ENCODE measurements at places on chromosomes 3 and 15. TPM values are rescaled to one million over a fixed set of nuclear protein-coding genes. Genes with fewer than 3 reads are reported as not detected.

SOX14 gene
- total RNA-seq, result not detected

TMEM212 gene
- not detected for total RNA-seq

GRCh38 chr3:50448752-50449539 is 54.5 kb downstream of the CACNA2D2 start:
- no peak for DNase-seq

GRCh38 chr3:148943506-148944205 is 47.7 kb upstream of the GYG1 start:
- DNase-seq, result peak; percentile 88

DNA sequence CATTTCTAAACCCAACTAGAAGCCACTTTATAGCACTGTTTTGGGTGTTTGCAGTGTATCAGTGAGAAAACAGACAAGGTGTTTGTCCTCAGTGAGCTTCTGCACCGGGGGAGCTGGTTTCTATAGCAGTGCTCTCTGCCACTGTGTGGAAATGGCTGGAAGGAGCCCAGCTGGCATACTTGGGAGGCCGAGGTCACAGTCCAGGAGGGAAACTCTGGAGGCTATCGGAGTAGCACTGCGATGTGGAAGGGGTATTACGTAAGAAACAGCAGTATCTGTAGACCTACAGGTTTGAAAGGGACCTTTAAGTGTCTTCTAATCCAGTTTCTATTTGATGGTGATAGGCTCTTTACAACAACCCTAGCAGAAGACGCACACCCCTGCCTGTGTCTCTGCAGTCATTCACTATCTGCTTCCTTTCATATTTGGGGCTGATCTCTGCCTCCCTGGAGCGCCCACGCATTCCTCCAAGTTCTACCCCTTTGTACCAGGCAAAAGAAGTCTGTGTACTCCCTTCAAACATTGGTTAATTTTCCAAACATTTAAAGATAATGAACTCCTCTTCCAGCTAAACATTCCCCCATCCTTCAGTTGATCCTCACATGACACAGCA is 87.4 kb upstream of the ADAMTS17 start:
- no peak for DNase-seq

DNA sequence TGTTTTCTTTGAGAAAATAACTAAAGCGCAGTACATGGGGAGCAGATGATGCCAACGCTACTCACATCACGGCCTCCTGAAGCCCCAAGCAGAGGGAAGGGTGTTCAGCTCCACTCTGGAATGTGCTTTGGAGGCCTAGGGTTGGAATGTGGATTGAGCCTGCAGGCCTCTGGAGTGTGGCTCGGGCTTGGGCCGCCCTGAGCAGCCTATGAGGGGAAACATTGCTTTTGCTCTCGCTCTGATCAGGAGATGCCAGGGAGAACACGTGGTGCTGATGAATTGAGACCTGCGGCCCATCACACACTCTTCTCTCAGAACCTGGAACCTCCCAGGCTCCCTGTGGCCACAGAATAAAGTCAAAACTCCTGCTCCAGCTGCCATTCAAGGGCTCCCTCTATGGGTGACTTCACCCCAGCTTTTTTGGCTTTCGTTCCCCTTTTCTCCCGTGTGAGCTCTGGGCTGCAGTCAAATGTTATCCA is 23.3 kb downstream of the CCDC13 start:
- DNase-seq, result no peak

GRCh38 chr3:40070816-40071215 is 238.7 kb upstream of the EIF1B start:
- no peak for DNase-seq

- DNase-seq, result no peak
Measured at GRCh38 chr3:187966096-187966495, 187.9 kb upstream of the LPP start.

- no peak for DNase-seq
Measured at GRCh38 chr3:54713455-54713854, 214.4 kb downstream of the LRTM1 start.

DNA sequence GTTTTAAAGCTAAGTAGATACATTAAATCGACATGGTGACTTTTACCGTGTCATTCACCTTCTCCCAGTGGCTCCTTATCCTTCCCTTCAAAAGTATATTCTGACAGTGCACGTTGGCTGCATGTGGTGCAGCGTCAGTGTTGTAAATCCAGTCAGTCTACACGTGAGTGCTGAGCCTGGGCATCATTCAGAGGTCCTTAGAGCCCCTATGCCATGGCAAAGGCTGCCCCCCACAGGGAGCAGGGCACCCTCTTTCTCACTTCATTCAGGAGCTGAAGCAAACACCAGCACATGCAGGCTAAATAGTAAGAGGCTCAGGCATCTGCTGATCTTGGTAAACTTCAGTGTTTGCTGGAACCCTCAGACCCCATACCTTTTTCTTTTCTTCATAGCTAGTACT is 43.3 kb downstream of the RASGRP1 start:
- no peak for DNase-seq

DNA sequence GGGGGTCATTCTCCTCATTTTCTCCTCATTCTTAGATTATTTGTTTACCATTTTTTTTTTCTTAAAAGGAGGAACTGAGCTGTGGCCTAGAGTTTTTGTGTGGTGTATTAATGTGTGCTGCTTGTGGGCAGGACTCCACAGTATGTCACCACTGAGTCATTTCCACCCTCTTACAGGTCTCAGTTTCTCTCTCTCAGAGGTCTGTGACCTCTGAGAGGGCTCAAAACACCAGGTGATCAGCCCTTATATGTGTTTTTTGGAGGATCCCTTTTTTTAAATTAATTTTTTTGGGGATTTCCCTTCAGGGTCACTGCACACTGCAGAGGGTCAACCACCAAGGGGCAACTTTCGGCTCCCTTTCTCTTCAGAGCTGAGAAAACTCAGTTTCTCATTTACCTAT is 166.4 kb downstream of the SUCNR1 start:
- DNase-seq, result no peak

DNA sequence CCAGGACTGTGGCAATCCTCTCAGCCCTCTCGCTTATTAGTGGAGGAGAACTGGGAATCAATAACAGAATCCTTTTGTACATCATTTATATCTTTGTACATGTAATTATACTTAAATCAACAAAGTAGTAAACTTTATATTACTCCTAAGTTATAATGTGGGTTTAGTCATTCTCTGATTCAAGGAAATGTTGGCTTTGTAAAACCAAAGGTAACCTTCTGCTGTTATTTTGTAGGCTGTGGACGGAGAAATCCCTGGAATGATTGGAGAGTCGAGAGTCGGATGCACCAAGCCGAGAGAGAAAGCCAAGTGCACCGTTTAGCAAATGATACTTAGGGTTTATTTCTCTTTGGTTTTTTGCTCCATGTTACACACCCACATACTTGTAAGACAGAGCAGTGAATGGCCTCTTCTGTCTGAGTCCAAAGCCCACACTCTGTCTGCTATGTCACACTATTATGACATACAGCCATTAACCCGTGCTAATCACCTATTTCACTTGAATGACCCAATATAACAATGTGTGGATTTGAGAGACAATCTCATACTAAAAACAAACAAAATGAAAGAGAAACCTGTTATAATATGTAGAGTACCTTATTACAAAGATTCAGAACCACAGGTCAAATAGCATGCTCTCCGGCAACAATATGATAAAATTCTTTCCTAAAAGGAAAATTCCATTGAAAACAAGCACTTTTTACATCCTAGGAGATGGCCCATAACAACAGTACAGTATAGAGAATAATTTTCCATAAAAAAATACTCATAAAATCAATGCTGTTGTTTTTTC is 72.2 kb downstream of the MECOM start:
- no peak for DNase-seq
